ENCODE measurements at places on chromosomes 3 and 15.
A peak's percentile ranks its signal among the peaks of the same experiment; 100 is the strongest.

DNA sequence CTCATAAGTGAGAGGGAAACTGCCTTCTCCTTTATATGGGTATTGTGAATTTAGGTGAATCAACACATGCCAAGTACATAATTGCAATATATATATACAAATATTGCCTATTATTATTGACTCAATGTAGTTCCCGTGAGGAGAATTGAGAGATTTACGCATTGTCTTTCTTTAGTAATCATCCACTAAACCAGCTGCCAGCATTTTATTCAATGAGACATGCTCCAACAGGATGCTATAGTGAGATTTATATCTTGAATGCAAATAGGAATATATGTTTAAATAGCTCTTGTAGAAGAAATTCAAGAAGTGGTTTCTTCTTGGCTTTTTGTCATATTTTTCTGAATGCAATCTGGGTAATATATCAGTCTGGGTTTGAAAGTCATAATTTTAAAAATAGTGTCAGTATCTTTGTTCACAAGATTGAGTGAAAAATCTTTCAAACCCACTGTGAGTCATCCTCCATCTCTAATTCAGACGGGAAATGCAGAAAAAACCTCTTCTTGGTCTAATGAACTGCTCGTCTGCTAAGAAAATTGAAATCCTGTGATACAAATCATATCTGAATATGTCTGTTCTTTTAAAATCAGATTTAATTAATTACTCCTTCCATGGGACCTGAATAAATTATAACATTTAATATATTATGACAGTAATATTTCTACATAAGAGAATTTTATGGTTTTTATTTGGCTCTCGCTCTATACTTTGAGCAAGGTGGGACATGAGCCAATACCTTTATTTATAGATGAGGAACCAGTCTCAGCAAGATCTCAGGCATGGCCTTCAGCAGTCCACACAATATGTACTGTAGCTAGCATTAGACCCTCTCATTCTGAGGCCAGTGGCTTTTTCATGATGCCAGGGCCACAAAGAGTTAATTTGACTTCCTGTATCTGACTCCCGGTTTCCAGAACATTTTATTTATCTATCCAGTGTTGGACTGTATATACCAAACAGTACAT lies 516.0 kb downstream of the GABRG3 start:
- DNase-seq: no peak

DNA sequence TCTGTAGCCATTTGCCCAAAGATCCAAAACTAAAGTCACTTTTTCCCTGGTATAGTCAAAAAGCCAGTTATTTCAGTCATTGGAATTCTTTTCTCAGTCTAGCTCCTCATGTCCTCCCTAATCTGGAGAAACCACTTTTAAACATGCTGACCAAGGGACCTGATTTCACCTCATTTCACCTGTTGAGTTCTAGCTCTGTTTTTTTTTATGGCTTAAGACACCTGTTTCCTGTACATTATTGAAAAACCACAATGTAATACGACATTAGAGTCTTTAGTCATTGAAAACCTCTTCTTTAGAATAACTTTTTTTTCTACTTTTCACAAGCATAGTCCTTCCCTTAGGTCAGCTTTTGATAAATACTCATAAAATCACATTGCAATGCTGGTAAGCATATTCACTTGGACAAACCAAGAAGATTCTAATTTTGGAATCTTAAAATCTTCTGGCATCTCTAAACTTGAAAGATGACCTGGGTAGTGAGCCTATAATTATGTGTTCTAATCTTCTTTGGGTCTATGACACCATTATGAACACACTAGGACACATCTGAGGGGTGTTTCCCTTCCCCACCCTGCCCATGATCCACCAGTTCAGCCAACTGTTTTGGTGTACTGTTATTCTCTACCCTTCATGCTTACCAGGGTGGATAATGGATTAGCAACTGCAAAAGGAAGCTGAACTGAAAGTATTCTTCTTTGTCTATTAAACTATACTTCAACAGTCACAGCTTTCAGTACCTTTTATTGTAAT lies 103.5 kb upstream of the FXR1 start:
- DNase-seq: no peak

DNA sequence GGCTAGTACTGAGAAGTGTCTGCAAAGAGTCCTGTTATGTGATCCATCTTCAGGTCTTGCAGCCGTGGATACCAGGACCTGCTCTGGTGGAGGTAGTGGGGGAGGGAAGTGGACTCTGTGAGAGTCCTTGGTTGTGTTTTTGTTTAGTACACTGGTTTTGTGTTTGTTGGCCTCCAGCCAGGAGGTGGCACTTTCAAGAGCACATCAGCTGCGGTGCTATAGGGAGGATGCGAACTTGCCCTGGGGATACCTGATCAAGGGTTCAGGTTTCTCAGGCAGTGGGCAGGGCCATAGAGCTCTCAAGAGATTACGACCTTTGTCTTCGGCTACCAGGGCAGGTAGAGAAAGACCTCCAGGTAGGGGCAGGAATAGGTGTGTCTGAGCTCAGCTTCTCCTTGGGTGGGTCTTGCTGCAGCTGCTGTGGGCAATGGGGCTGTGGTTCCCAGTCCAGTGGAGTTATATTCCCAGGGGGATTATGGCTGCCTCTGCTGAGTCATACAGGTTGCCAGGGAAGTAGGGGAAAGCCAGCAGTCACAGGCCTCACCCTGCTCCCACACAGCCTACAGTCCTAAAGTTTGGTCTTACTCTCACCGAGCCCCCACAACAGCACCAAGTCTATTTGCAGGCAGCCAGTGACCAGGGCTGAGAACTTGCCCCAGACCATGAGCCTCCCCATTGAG lies 132.8 kb upstream of the NPHP3 start:
- no peak for DNase-seq

- DNase-seq: no peak
Measured at GRCh38 chr3:19471138-19471537, 322.8 kb downstream of the KCNH8 start.

- no peak for DNase-seq
Measured at GRCh38 chr3:158954420-158954819, 152.6 kb downstream of the MFSD1 start.

DNA sequence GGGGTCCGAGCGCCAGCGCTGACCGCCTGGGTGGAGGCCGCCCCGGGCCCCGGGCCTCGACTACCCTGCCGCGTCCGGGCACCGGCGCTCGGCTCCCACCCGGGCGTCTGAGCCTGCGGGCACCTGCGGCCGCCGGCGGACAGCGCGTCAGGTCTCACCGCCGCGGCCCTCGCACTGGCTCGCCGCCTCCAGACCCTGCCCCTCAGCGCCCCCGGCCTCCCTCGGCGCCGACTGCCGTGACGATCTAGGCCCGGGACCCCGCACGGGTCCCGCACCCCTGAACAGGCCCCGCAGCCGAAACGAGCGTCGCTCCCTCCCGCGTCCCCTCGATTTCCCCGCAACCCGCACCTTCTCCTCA lies 297 bp downstream of the PRC1 start:
- DNase-seq: no peak

- peak; percentile 32 for DNase-seq
Measured at GRCh38 chr3:183306798-183307671, 54.0 kb downstream of the B3GNT5 start.

DNA sequence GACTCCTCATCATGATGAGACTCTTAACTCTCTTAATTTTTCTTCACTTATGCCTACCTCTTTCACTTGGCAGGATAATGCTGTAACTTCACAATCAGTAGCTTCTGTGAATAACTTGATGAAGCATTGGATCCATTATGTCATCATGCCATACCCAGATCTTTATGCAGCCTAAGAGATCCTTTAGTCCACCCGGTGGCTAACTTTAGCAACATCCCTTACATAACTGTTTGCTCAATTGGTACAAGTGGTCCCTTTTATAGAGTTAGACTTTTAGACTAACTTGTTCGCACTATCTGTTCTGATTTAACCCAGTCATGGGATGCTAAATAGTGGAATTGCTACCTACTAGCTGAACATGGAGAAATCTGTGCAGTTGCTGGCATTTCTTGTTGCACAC lies 184.5 kb downstream of the USP13 start:
- no peak for DNase-seq

GRCh38 chr3:32176989-32177701 lies 61.3 kb upstream of the CMTM8 start:
- peak; percentile 74 for DNase-seq

- no peak for DNase-seq
Measured at GRCh38 chr15:33206366-33206765, 11.9 kb upstream of the FMN1 start.

- DNase-seq: no peak
Measured at GRCh38 chr15:40957581-40958051, 4.3 kb downstream of the CHAC1 start.

GRCh38 chr3:161043336-161044035 lies 61.7 kb downstream of the B3GALNT1 start:
- DNase-seq: no peak

- DNase-seq: no peak
Measured at GRCh38 chr3:29245441-29245840, 35.4 kb upstream of the RBMS3 start.

DNA sequence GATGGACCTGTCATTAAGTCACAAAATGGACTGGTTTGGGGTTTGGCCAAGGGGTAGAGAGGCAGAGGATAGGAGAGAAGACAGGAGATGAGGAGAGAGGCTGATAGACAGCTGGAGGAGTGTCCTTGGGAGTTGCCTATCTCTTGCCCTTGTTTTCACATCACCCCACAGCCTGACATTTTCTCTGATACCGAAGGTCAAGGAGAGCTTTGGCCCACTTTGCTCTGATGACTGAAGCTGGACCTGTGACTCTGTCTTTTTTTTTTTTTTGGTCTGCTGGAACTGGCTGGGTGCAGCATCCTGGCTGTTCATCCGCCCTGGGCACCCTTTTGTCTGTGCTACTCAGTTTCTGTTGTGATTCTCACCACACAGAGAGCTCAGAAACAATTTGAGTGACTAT lies 5.1 kb downstream of the GPD1L start:
- no peak for DNase-seq

- peak; percentile 59 for DNase-seq
Measured at GRCh38 chr3:94249491-94250079, 186.7 kb downstream of the NSUN3 start.

DNA sequence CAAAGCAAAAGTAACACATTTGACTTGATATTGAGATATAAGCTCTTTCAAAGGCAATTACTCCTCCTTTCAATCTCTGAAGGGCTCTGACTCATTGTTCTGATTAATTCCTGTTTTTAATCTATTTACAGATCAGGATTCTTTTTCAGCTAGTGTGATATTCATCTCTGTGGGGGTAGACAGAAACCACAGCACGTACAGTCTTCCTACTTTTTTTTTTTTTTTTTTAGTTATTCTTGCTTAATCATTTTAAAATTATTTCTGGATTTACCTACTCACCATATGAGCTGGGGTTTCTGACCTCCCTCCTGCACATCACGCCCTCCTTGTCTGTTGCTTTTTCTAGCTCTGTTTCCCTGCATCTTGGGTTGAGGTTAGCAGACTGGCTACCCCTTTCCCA lies 1.4 kb downstream of the CNTN3 start:
- DNase-seq: no peak

GRCh38 chr15:80785335-80785734 lies 6.2 kb downstream of the CEMIP start:
- no peak for DNase-seq

DNA sequence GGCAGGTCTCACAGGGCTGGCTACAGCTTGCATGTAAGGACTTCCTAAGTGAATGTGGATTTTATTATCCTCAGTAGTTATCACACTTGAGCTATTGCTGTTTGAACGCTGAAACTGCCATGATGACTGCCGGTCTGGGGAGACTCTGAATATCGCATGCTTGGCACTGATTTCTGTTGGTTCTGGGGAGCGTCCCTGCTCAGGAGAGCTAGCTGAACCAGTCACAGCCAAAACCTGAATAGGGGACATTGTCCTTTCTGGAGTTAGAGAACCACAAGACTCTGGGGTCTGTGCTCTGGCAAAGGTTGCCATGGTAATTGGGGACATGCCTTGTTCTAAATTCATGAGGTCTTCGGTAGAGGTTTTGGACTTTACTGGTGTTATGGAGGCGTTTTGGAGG lies 30.8 kb downstream of the CMSS1 start:
- DNase-seq: no peak

GRCh38 chr3:182671541-182671940 lies 121.8 kb upstream of the ATP11B start:
- no peak for DNase-seq

GRCh38 chr3:115676336-115676735 lies 53.0 kb downstream of the GAP43 start:
- no peak for DNase-seq

GRCh38 chr3:29639578-29640290 lies 358.9 kb downstream of the RBMS3 start:
- no peak for DNase-seq

- DNase-seq: no peak
Measured at GRCh38 chr3:81695302-81695701, 66.1 kb downstream of the GBE1 start.

- no peak for DNase-seq
Measured at GRCh38 chr15:39156646-39157250, 424.1 kb upstream of the THBS1 start.

DNA sequence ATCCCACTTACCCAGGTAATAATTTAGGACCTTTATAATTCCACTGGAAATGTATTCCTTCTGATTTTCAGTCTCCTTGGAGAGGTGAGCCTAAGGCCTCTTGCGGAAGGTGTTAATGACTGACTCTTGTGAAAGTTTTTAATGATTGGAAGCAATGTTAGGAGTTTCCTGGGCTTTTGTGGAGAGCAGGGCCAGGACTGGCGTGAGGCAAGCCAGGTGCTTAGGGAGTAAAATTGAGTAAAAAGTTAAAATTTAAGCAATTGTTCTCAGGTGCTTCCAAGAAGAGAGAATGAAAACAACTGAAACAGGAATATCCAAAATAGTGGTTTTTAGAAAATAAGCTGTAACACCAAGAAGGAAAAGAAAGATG lies 130.6 kb upstream of the TGFBR2 start:
- no peak for DNase-seq

- DNase-seq: no peak
Measured at GRCh38 chr15:47870956-47871625, 153.8 kb downstream of the SEMA6D start.

GRCh38 chr3:51380601-51381332 lies 4.3 kb upstream of the MANF start:
- no peak for DNase-seq

Measured in HuH-7 (cell line).